ENCODE measurements at places on chromosomes 5 and 9.
A peak's percentile ranks its signal among the peaks of the same experiment; 100 is the strongest.

- no peak for DNase-seq
Measured at GRCh38 chr5:79186455-79186854, 49.5 kb upstream of the JMY start.

DNA sequence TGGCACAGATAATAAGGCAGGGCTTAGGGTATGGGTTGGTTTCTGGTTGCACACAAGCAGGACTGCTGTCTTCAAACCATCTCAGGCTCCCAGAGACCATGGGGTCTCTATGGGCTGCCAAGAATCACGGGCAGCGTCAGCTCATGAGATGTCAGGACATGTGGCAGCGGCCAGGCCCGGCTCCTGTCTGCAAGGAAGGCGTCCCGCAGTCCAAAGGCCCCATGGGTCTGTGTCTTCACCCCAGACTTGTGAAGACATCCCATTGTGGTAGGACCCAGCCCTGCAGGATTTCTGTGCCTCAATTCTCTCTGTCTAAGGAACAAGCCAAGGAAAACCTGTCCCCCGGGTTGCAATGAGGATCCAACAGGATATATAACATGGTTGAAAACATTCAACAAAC is 32.6 kb downstream of the IPPK start:
- DNase-seq: no peak

DNA sequence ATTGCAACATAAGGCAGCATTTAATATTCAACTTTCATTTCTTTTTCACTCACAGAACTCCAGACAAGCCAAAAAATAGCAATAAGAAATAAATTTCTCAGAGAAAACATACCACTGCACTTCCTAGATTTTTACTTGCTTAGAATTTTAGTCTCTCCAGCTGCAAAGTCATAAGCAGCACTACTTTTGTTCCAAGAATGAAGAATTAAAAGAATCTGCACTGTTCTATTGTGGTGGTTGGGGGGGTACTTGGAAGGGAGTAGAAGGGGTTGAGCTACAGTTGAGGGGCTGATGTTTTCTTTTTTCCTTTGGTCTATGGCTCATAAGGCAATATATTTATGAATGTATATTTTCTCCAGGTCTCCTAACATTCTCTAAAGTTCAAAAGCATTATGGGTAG is 144.5 kb downstream of the KIAA0825 start:
- no peak for DNase-seq

GRCh38 chr5:146877783-146878475 is 628 bp downstream of the PPP2R2B start:
- DNase-seq: peak; percentile 45

DNA sequence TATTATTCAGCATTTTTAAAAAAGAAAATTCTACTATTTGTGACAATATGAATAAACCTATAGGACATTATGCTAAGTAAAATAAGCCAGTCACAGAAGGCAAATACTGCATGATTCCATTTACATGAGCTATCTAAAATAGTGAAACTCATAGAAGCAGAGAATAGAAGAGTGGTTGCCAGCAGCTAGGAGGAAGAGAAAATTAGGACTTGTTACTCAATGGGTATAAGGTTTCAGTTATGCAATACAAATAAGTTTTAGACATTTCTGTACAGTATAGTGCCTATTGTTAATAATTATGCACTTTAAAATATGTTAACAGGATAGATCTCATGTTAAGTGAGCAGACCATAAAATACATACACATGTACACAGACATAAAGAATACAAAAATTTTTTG is 73.8 kb upstream of the SPINK5 start:
- no peak for DNase-seq

DNA sequence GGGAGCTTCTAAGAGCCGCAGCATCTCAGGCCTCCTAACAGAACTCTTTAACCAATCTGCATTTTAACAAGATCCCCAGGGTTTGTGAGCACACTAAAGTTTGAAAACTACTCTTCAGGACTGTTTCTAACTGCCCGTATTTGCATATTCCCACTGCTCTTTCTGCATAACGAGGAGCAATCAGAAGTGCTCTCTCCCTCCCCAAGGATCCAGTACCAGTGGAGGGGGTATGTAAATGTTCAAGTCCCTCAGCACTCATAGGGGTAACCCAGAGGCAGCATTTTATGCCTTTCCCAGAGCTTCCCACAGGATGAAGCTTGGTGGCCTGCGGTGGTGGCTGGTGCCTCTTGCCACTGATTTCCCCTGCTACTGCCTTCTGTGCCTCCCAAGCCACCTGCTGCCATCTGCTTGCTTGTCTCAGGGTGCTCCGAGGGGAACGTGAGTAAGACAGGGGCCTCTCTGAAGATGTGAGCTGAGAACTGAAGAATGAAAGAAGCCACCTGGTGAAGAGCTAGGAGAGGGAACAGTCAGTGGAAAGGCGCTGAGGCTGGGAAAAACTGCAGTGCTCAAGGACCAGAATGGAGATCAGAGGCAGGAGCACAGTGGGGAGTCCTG is 30.0 kb upstream of the PPP1R2B start:
- no peak for DNase-seq

DNA sequence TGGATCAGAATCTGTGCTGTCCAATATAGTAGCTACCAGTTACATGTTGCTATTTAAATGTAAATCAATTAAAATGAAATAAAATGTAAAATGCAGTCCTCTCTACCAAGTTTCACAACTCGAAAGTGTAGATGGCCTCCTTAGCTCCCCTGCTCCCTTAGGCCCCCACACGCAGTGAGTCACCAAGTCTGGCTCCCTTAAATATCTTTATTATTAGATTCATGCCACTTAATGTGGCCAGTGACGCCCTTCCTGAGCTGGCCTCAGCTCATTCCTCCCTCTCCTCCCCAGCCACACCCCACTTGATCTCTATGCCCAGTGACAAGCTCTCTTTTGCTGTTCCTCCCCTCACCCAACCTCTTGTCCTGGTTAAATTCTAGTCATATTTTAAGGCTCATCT is 88.4 kb upstream of the DNAH5 start:
- no peak for DNase-seq

GRCh38 chr5:57442080-57442839 is 40.4 kb downstream of the ACTBL2 start:
- DNase-seq: no peak

- DNase-seq: peak; percentile 21
Measured at GRCh38 chr5:50874306-50875001, 208.0 kb downstream of the PARP8 start.

DNA sequence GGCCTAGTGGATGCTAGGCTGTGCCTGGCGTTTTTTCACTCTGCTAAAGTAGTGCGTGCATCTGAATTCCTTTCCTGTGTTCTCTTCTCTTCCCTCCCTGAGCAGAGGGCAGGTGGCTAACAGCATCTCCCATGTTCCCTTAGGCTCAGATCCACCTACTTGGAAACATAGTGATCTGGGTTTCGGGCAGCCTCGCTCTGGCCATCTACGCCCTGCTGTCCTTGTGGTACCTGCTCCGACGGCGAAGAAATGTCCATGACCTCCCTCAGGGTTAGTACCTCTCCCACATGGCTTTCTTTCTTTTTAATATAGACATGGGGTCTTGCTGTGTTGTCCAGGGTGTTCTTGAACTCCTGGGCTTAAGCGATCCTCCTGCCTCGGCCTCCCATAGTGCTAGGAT is 9.9 kb downstream of the UCK1 start:
- DNase-seq: no peak

DNA sequence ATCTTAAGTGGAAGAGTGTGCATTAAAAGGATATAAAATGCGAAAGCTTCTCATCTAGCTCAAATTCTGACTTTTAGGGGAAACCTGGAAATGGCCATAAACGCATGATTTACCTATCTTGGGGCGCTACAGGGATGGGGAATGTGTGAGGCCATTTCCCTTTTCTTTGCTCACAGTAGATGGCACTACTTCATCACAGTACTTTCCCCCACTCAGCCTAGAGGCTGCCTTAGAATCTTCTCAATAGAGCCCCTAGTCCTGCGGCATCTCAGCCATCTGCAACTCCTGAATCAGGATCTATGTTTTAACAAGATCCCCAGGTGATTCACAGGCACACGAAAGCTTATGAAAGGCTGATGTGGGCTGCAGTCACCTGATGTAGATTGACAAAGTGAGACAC is 110.8 kb downstream of the LHFPL2 start:
- DNase-seq: peak; percentile 81

- DNase-seq: no peak
Measured at GRCh38 chr5:388266-389196, 54.4 kb upstream of the EXOC3 start.

DNA sequence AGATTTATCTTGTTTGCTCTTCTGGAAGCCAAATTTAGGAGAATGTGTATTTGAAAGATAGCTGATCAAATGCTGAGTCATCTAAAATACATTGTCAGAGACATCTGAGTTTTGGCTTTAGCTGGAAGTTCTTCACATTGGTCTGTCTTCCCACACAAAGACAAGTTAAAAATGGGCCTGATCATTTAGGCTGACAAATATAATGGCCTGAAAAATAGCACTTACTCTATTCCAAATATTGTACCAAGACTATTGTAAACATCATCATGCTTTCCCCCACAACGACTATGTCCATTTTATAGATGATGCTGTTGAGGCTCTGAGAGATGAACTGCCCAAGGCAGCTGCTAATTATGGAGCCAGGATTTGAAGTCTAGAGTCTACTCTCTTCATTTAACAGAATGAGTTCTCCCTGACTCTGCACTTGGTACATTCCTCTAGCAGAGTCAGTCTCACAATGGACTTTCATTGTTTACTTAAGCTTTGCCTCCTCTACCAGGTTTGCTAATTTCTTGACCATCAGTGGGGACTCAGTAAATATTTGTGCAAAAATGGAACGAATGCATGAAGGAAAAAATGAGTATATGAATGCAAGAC is 619.4 kb upstream of the KLF4 start:
- no peak for DNase-seq

DNA sequence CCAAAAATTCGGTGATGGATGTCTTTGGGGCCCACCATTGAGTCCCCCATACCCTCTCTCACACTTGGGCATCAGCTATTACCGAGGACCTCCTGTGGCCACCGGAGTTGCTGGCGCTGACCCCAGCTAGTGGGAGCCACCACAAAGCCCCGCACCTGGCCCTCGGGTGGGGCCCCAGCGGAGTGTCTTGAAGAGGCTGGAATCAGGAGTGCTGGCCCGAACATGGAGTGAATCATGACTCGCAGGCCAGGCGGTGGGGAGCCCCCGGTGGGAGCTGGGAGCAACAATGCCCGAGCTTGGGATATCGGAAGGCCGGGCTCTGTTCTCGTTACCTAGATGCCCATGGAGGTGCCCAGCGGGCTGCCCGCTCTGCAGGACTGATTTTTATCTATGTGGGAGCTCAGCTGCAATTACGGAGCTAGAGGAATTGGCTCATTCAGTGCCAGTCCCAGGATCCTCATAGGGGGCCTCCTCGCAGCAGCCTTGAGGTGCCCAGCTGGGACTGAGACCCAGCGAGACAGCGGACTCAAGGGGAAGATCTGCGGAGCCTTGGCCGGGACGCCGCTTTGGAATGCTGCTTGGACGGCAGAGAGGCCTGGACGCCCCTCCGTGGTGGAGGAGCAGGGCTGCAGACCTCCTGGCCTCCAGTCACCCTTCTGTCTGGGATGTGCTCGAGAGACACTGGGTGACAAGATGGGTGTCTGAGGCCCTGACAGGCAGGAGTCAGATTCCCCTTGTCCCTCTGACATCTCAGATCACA is 70.8 kb downstream of the PSMB7 start:
- no peak for DNase-seq

- DNase-seq: no peak
Measured at GRCh38 chr9:124452841-124453585, 2.8 kb downstream of the ADGRD2 start.

GRCh38 chr5:150316320-150316719 is 13.6 kb upstream of the ARSI start:
- DNase-seq: no peak

DNA sequence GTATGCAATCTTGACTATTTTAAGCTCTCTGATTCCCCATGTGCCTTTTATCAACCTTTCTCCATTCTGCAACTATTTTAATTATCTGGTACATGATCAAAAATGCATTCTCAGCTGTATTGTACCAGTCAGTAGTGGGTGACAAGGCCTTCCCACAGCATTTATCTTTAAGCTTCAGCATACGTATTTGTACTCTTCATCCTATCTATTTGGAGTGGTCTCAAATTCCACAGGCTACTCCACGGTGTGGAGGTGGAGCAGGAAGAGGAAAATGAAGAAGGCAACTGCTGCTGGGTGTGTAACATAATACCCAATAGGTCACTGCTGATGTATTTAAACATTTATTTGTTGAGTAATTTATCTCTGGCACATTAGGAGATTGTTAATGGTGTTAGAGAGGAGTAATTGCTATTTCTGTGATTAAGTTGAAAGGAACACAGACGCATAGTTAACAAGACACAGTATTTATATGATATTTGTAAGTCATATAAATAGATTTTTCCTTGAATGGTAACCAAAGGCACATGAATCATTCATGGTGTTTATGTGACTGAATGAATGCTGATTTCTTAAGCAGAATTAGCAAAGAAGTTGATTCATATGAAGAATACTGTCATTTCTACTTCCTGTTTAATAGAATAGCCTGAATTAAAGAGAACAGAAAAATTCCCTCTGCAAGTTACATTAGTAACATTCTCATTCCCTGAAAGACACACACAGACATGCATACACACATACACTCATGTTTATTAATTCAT is 153.8 kb upstream of the NR3C1 start:
- DNase-seq: no peak

GRCh38 chr5:130795037-130795436 is 370.0 kb downstream of the HINT1 start:
- DNase-seq: no peak

GRCh38 chr5:171703146-171703545 is 82.5 kb upstream of the SMIM23 start:
- no peak for DNase-seq

DNA sequence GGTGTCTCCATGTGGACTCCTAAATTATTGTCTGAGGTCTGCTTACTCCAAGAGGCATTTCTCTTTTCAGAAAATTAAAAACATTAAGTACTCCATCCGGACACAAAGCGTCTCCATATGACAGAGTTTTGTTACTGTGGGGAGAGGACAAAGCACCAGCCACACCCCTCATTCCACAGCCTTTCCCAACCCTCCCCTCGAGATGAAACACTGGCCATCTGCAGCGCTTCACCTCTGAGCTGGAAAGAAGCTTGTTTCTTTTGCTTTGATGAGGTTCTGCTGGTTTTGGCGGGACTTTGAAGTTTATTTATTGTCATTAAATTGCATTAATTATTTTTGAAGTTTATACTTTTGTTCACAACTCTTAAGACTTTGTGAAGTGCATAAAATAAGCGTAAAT is 27.6 kb upstream of the NKD2 start:
- DNase-seq: no peak
